ENCODE measurements at places on chromosomes 12 and 14. TPM values are rescaled to one million over a fixed set of nuclear protein-coding genes. Genes with fewer than 3 reads are reported as not detected.

Gene AP1G2
- 87.6 TPM for total RNA-seq

Gene PTPRR
- total RNA-seq: 1.0 TPM

Gene COX8C
- total RNA-seq: not detected

Gene DLGAP5
- not detected for total RNA-seq

Gene MSI1
- total RNA-seq: 0.83 TPM

DNA sequence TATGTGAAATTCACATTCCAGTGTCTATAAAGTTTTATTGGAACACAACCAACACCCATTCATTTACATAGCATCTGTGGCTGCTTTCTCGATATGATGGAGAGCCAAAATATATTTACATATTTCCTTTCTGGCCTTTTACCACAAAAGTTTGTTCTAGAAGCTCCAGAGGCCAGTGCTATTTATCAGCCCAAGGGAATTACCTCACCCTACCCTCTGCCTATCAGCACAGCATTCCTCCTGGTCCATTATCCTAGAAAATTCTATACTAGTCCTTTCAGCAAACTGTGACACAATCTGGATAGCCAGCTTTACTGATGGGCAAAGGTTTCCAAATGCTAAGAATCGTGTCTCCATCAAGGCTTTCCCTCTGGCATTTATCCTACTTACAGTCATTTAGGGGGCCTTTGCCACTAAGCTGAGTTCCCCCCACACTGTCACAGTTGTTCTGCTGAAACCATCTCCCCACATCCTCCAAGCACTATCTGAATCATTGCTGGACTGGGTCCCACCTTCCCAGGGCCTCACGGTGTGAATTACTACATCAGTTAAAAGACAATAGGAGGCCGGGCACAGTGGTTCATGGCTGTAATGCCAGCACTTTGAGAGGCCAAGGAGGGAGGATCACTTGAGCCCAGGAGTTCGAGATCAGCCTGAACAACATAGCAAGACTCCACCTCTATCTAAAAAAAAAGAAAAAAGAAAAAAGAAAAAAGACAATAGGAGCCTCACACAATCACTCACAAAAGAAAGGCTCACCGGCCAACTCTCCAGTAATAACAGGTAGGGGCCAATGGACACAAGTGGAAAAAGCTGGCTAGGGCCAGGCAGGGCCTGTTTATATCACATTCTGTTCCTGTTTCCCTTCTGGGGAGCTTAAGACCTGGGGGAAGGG, 12.1 kb downstream of the SYNE3 start:
- DNase-seq: no peak
- H3K4me1 ChIP-seq: peaks cover 7% of the 10 kb centered on the region
- H3K4me3 ChIP-seq: no peak overlapping the region

DNA sequence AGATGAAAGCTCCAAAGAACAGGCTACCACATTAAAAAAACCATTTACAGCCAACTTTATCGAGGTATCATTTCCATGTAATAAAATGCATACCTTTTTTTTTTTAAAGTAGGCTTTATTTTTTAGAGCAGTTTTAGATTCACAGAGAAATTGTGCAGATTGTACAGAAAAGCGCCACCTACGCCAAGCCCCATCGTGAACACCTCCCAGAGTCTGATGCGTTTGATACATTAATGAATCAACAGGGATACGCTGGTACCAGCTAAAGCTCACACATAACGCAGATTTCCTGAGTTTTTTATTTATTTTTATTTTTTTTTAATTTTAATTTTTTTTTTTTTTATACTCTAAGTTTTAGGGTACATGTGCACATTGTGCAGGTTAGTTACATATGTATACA, 129.9 kb downstream of the KIF26A start:
- no peaks in the 10 kb centered on the region for H3K27me3 ChIP-seq
- no peaks in the 10 kb centered on the region for H3K4me1 ChIP-seq
- H3K27ac ChIP-seq: no peak overlapping the region
- DNase-seq: no peak
- H3K4me3 ChIP-seq: no peak overlapping the region
- H3K36me3 ChIP-seq: no peaks in the 10 kb centered on the region

DNA sequence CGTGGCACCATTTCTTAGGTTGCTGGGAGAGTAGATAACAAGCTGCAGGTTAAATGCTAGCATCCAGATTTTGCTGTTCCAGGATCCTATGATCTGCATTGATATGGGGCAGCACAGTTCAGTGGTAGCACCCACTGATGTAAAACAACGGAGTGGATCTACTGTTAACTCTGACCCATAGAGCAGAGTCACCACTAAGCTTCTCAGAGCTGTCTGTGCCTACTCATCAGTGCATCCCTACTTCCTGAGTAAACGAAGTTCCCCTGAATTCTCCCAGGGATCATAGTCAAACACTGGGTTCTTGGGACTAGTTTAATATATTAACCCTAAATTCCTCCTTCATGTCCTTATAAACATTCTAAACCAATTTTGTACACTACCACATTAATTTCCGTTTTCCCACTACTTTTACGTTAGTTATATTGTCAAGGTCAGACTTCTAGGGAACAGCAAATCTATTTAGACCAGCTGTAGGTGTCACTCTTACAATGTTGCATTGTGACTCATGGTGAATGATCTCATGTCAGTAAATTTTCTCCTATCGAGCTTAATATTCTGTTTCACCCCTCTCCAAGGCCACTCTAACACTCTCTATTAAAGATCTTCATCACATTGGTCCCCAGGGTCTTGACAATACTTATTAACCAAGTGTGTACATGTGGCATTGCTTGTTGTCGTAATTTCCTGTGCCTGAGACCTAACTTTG, 10.3 kb downstream of the RERGL start:
- H3K4me1 ChIP-seq: no peaks in the 10 kb centered on the region
- no peak overlapping the region for H3K27ac ChIP-seq
- peaks cover under 1% of the 10 kb centered on the region for H3K36me3 ChIP-seq
- H3K27me3 ChIP-seq: no peaks in the 10 kb centered on the region

- H3K27me3 ChIP-seq: no peaks in the 10 kb centered on the region
- H3K36me3 ChIP-seq: no peaks in the 10 kb centered on the region
- H3K4me1 ChIP-seq: no peaks in the 10 kb centered on the region
- no peak for DNase-seq
These were observed 38.6 kb downstream of the PTPRB start for GRCh38 chr12:70598467-70599193.

DNA sequence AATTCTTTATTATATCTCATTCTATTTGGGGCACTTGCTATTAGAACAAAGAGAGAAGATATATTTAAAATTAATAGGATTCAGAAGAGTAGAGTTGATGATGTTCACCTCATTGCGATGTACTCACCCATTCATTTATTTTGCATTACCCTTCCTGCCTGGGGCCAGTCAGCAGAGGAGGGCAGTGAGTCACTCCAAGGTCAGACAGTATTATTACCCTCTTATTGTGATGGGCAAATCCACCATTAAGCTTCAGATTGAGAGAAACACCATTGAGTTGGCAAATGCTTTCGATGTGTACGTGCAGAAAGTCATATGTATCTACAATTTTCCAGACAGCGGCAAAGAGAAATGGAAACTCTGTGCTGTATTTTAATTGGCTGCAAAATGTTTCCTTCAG, 134.2 kb downstream of the BICD1 start:
- H3K27ac ChIP-seq: no peak overlapping the region
- no peak for DNase-seq
- no peaks in the 10 kb centered on the region for H3K27me3 ChIP-seq
- no peak overlapping the region for H3K4me3 ChIP-seq
- no peaks in the 10 kb centered on the region for H3K4me1 ChIP-seq

- no peaks in the 10 kb centered on the region for H3K4me1 ChIP-seq
- H3K36me3 ChIP-seq: no peaks in the 10 kb centered on the region
- no peak for DNase-seq
- no peaks in the 10 kb centered on the region for H3K27me3 ChIP-seq
- H3K4me3 ChIP-seq: no peak overlapping the region
These were observed 199.1 kb upstream of the LHX5 start for GRCh38 chr12:113670742-113671141.

GRCh38 chr14:92511453-92512238, 1.9 kb upstream of the RIN3 start:
- H3K27me3 ChIP-seq: no peaks in the 10 kb centered on the region
- H3K4me1 ChIP-seq: peaks cover 7% of the 10 kb centered on the region
- no peak overlapping the region for H3K4me3 ChIP-seq
- H3K36me3 ChIP-seq: no peaks in the 10 kb centered on the region
- H3K27ac ChIP-seq: no peak overlapping the region

DNA sequence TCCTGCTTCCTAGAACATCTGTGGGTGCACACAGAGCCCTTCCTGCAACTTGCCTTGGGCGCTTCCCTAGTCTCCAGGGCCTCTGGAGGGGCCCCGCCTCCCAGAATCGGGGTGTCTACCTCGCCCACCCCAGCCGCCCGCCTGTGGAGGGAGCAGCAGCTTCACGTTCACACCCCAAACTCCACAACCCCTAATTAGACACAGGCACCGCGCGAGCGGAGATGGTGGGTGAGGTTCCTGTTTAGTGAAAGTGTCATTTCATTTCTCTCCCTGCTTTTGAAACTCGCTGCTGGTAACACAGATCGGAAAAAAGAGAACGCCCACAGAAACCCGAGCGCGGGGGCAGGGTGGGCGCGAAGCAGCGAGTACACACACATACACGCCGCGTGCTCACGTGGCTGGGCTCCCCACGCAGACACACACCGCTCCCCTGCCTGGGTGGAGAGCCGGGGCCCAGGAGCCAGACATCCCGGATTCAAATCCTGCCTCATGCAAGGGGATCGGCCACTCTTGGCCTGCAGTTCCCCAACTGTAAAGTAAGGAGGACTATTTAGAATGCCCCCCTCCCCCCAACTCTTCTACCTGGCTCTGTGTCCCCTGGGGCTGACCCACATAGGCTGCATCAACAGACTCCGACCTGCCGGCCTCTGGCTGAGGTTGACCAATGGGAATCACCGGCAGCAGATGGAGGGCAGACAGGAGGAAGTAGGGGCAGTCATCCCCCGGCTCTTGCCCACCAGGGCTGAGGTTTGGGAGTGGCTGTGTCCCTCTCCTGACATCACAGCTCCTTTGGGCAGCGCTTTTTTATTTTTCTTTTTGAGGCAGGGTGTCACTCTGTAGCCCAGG, 79.2 kb upstream of the NCOR2 start:
- H3K36me3 ChIP-seq: no peaks in the 10 kb centered on the region
- H3K4me1 ChIP-seq: peaks cover 2% of the 10 kb centered on the region
- no peaks in the 10 kb centered on the region for H3K27me3 ChIP-seq
- no peak overlapping the region for H3K27ac ChIP-seq
- no peak overlapping the region for H3K4me3 ChIP-seq

DNA sequence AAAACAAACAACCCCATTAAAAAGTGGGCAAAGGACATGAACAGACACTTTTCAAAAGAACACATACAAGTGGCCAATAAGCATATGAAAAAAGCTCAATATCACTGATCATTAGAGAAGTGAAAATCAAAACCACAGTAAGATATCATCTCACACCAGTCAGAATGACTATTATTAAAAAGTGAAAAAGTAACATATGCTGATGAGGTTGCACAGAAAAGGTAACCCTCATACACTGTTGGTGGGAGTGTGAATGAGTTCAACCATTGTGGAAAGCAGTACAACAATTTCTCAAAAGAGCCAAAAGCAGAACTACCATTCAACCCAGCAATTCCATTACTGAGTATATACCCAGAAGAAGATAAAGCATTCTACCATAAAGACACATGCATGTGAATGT, 18.2 kb downstream of the PDE6H start:
- no peaks in the 10 kb centered on the region for H3K27me3 ChIP-seq
- no peak overlapping the region for H3K27ac ChIP-seq
- no peaks in the 10 kb centered on the region for H3K4me1 ChIP-seq
- H3K4me3 ChIP-seq: no peak overlapping the region

DNA sequence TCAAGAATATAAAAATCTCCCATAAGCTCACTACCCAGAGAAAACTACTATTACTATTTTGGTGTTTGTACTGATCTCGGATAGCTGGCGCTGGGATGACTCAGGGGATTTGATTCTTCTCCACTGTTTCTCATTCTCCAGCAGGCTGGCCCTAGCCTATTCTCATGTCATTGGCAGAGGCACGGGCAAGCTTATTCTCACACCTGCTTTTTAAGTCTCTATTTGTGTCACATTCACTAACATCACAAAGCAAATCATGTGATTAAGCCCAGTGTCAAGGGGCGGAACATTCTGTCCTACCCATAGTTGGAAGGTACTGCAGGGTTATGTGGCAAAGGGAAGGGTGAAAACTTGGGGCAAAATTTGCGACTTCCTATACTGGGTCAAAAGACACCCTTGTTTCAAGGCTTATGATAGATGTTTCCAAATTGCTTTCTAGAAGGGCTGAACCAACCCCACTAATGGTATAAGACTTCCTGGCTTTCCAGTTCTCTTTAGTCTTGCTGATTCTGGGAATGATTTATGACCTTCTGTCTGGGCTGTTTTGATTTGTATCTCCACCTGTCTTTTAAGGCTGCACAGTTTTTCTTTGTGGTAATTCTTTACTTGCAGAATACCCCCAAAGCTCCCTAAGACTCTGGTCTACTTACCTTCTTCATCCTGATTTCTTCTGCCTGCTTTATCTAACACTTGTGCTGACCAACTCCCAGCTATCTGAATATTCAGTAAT, 406.4 kb downstream of the NRXN3 start:
- H3K27me3 ChIP-seq: no peaks in the 10 kb centered on the region
- no peaks in the 10 kb centered on the region for H3K36me3 ChIP-seq
- H3K4me3 ChIP-seq: no peak overlapping the region
- no peak for DNase-seq
- no peaks in the 10 kb centered on the region for H3K4me1 ChIP-seq

- no peaks in the 10 kb centered on the region for H3K27me3 ChIP-seq
- H3K27ac ChIP-seq: no peak overlapping the region
- H3K4me3 ChIP-seq: no peak overlapping the region
- H3K4me1 ChIP-seq: no peaks in the 10 kb centered on the region
- DNase-seq: no peak
These were observed 27.3 kb downstream of the MTA1 start for GRCh38 chr14:105446971-105447370.

GRCh38 chr14:22842211-22843122, 6.1 kb downstream of the MMP14 start:
- H3K27me3 ChIP-seq: no peaks in the 10 kb centered on the region
- H3K36me3 ChIP-seq: no peaks in the 10 kb centered on the region
- peaks cover 24% of the 10 kb centered on the region for H3K4me1 ChIP-seq
- no peak for DNase-seq
- no peak overlapping the region for H3K4me3 ChIP-seq

DNA sequence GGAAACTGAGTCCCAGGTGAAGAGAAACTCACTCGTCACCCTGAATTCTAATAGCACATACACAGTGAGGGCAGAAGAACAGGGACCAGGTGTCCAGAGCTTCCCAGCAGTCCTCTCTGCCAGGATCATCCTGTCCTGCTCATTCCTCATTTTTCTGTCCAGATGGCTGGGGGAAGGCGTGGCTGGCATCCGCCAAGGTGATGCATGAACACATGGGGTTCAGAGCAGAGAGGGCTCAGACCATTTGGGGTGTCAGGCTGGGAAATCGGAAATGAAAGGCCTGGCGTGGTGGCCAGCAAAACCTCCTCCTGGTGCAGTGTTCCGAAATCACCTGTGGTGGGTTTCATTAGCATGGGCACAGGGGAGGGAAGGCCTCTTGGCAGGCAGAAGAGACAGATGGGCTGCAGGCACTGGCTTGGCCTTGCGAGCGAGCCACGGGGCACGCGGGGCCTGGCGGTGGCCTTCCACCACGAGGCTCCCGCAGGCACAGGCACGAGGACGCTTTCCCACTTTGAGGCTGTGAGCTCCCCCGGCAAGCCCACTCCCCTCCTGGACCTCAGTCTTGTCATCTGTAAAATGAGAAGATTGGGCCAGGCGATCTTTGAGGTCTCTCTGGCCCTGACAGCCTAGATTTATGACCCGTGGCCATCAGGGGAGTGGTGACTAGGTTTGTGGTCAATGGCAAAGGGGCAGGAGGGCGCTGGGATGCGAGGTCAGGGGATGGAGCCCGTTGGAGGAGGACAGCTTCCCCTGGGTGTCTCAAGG, 68.5 kb downstream of the TSPAN9 start:
- H3K27me3 ChIP-seq: no peaks in the 10 kb centered on the region
- H3K4me3 ChIP-seq: no peak overlapping the region
- H3K27ac ChIP-seq: no peak overlapping the region
- no peaks in the 10 kb centered on the region for H3K36me3 ChIP-seq
